ENCODE measurements at places on chromosomes 3 and 15. TPM values are rescaled to one million over a fixed set of nuclear protein-coding genes. Genes with fewer than 3 reads are reported as not detected.

DNA sequence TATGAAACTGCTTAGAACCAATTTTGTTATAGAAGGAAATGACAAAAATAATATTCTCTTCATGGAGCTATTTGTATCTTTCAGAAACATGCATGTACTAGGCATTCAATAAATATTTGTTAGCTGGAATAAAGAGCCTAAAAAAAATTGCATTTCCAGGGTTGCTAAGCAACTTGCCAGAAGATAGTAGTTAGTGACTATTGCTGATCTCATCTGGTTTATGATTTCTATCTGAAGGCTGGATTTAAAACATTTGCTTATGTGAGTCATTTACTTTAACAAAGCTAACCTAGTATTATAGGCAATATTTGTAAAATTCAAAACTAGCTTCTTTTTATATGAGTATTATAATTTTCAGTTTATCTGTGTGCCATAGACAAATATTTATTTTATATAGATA lies 78.3 kb downstream of the NAALADL2 start:
- no peaks in the 10 kb centered on the region for H3K36me3 ChIP-seq
- H3K4me1 ChIP-seq, result no peaks in the 10 kb centered on the region
- H3K4me3 ChIP-seq, result no peak overlapping the region
- no peaks in the 10 kb centered on the region for H3K27me3 ChIP-seq
- no peak overlapping the region for H3K27ac ChIP-seq

GRCh38 chr15:60413231-60413824 lies 15.5 kb upstream of the ANXA2 start:
- H3K4me3 ChIP-seq, result no peak overlapping the region
- peaks cover 7% of the 10 kb centered on the region for H3K4me1 ChIP-seq
- no peak for DNase-seq
- H3K36me3 ChIP-seq, result peaks cover 5% of the 10 kb centered on the region

DNA sequence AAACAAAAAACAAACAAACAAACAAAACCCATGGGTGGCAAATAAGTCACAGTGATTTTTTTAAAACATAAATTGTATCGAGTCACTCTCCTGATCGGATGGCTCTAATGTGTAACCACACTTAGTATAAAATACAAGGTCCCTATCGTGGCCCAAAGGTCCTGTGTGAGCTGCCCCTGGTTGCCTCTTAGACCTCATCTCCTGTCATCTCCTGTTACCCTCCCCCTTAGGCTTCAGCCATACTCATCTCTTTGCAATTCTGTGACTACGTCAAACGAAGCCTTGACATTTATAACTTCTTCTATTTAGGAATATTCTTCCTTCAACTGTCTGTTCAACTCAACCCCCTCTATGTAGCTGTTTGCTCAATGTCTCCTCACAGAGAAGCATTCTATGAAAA lies 43.9 kb upstream of the TTBK2 start:
- H3K27me3 ChIP-seq, result no peaks in the 10 kb centered on the region
- H3K4me3 ChIP-seq, result no peak overlapping the region
- H3K36me3 ChIP-seq, result peaks cover 44% of the 10 kb centered on the region
- H3K27ac ChIP-seq, result no peak overlapping the region
- peaks cover 2% of the 10 kb centered on the region for H3K4me1 ChIP-seq

Gene ADCY5
- not detected for total RNA-seq

DNA sequence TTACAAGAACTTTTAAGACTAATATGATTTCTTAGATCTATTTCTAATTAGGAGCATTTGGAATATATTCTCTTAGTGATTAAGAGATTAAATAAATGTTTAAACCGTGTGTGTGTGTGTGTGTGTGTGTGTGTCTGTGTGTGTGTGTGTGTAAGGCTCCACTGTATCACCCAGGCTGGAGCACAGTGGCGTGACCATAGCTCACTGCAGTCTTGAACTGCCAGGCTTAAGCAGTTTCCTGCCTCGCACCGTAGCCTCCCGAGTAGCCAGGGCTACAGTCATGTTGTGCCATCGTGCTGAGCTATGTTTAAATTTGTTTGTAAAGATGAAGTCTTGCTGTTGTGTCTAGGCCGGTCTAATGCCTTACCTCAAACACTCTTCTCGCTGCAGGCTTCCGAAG lies 109.4 kb downstream of the KLHL25 start:
- H3K36me3 ChIP-seq, result peaks cover 28% of the 10 kb centered on the region
- H3K4me3 ChIP-seq, result no peak overlapping the region
- DNase-seq, result no peak
- no peak overlapping the region for H3K27ac ChIP-seq

Gene PLA2G4D
- total RNA-seq, result not detected

GRCh38 chr3:81352867-81353266 lies 408.6 kb downstream of the GBE1 start:
- H3K36me3 ChIP-seq, result no peaks in the 10 kb centered on the region
- H3K27ac ChIP-seq, result no peak overlapping the region
- no peaks in the 10 kb centered on the region for H3K4me1 ChIP-seq
- no peak overlapping the region for H3K4me3 ChIP-seq
- H3K27me3 ChIP-seq, result no peaks in the 10 kb centered on the region
- no peak for DNase-seq

Gene C3orf49
- not detected for total RNA-seq

Gene SLITRK3
- total RNA-seq, result not detected

DNA sequence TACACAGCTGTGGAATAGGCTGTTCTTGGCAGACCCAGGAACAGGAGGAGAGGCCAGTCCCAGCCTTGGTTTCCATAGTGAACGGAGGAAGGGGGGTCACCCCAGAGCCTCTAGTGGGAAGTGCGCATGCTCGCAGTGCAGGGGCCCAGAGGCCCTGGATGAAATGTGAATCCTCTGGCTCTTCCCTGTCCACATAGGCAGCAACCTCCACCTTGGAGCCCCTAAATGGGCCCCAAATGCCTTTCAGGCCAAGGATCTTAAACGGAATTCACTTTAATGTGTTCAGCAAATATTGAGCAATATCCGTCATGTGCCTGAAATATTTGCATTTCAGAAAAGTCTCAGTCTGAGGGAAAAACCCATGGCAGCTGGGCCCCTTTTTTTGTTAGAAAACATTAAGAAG lies 3.3 kb upstream of the NDN start:
- no peak overlapping the region for H3K4me3 ChIP-seq
- H3K27me3 ChIP-seq, result no peaks in the 10 kb centered on the region
- no peaks in the 10 kb centered on the region for H3K4me1 ChIP-seq
- no peak overlapping the region for H3K27ac ChIP-seq

DNA sequence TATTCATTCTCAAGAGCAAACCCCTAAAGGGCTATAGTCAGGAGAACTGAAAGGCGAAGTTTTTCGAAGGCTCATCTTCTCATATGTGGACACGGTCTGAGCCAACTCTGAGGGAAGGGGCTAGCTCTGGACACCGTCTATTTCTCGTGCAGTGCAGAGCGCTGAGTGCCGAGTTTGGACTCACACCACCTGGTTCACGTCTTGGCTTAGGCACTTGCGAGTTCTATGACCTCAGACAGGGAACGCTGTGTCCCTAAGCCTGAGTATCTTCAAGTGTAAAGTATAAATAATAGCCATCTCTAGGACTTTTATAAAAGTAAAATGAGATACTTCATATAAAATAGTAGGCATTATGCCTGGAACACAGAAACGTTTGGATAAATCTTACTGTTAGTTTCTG lies 223.7 kb downstream of the FMN1 start:
- H3K4me1 ChIP-seq, result no peaks in the 10 kb centered on the region
- H3K4me3 ChIP-seq, result no peak overlapping the region
- peaks cover 1% of the 10 kb centered on the region for H3K27me3 ChIP-seq
- DNase-seq, result no peak
- no peak overlapping the region for H3K27ac ChIP-seq
- no peaks in the 10 kb centered on the region for H3K36me3 ChIP-seq

GRCh38 chr3:32848215-32848614 lies 30.4 kb downstream of the TRIM71 start:
- DNase-seq, result no peak
- no peaks in the 10 kb centered on the region for H3K4me1 ChIP-seq
- H3K36me3 ChIP-seq, result no peaks in the 10 kb centered on the region

DNA sequence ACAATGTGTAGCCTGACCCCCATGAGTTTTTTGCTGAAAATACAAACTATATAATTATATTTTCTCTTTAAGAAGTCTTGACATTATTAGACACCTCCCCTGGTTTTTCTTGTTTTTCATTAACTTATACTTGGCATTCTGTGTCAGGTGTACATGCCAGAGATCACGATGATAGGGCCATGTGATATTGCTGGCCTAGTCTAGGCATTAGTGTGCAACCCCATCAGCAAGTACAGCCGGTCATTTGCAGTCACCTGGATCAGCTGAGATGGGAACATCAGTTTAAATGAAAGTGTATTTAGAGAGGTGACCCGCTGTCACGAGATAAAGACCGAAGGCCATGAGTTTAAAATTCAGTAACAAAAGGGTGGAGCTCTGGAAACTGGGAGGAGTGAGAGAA lies 12.6 kb upstream of the SPPL2A start:
- no peaks in the 10 kb centered on the region for H3K36me3 ChIP-seq
- H3K27me3 ChIP-seq, result peaks cover 5% of the 10 kb centered on the region
- no peak overlapping the region for H3K27ac ChIP-seq

Gene LMAN1L
- total RNA-seq, result 0.36 TPM

Data from activated CD4-positive, alpha-beta T cell treated with anti-CD3 and anti-CD28 coated beads, Interleukin-2, amount 10 ng/mL, durations not matched to agents 24 days and 14 days (primary cell).